ENCODE measurements at places on chromosomes 1 and 21. TPM values are rescaled to one million over a fixed set of nuclear protein-coding genes. Genes with fewer than 3 reads are reported as not detected.

CADM3 gene
- total RNA-seq = 0.09 TPM

TMCC2 gene
- 1.7 TPM for total RNA-seq

MROH7 gene
- not detected for total RNA-seq

PRRX1 gene
- total RNA-seq = not detected

CD2 gene
- total RNA-seq = not detected
